C1 segment of cervical spinal cord (tissue), 14 donors: ENCODE measurements at places on chromosomes 6 and 20.

DNA sequence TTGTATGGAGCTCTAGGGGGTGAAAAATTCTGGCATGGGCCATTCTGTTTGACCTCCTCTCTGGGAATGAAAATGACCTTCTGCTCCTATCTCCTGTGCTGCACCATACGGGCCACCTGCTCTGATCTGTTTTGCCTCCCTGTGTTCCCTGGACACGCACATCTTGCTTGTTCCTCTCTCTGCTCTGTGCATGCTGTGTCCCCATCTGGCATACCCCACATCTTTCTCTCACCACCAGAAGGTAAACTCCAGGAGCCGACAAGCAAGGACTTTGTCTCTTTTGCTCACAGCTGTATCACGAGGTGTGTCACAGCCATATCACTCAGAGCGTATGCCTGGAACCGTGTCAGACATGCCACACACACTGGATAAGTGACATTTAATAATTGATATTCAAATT, 208.4 kb upstream of the DTNBP1 start:
- DNase-seq = no peak

- DNase-seq = no peak
Observed at GRCh38 chr6:83292900-83293843, 100.0 kb downstream of the RWDD2A start.

DNA sequence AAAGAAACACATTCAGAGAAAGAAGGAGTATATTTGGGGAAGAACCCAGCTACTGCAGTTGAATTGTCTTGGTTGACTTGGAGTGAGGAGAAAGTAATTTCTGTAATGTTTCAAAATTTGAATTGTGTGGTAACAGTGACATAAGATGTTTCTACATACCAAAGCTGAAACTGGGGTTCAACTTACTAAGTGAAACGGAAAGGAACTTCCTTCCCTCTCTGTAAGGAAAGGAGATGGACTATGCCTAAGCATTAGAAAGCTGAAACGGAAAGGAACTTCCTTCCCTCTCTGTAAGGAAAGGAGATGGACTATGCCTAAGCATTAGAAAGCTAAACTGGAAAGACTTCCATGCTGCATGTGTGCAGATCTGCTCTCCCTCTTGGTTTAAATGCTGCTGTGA, 46.0 kb downstream of the HUS1B start:
- DNase-seq = no peak

DNA sequence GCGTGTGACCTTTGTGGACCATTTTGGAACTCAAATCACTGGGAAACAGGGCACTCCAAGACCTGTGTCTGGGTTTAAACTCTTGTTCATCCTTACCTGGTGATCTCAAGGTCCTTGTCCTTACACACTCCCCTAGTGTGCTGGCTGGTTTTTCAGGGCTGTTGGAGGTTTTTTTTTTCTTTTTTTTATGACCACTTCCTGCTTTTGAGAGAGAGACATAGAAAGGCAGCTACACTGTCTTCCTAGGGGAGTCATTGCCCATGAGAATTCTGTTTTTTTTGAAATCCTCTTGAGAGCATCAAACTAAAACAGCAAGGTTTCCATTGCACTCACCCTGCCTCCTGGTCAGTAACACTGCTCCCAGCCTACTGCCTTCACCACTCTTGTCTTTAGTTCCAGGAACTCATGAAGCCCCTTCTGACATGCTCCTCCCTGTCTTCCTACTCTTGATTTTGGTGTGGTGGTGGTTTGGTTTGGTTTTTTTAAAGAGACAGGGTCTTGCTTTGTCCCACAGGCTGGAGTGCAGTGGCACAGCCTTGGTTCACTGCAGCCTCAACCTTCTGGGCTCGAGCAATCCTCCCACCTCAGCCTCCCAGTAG, 28.6 kb downstream of the PRPH2 start:
- no peak for DNase-seq

DNA sequence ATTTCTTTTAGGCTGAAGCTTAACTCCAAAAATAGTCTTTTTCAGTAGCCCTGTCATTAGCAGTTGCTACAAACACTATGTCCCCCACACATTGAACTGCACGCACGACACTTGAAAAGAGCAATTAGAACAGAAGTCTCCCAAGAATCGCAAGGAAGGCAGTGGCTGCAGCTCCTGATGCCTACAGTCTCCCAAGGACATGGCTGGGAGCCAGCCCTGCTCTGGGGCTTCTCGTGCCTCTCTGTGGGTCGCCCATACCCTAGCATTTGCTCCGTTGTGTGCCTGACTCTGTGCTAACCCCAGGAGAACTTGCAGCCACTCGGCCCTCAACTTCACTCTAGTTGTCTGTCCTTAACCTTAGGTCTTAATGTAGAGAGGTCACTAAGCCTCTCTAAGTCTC, 454.2 kb downstream of the PTPRT start:
- no peak for DNase-seq

GRCh38 chr6:35176301-35177024, 35.3 kb upstream of the TCP11 start:
- DNase-seq = no peak

GRCh38 chr6:163008626-163009025, 280.9 kb downstream of the PACRG start:
- DNase-seq = no peak
